Activated CD4-positive, alpha-beta T cell treated with anti-CD3 and anti-CD28 coated beads, Interleukin-2, amount 10 ng/mL, durations not matched to agents 7 days and 5 days (primary cell): ENCODE measurements at places on chromosomes 4 and X.

- DNase-seq: no peak
Measured at GRCh38 chr4:53040851-53041250, 178.7 kb downstream of the RASL11B start.

GRCh38 chrX:153434801-153435200 lies 11.1 kb downstream of the TREX2 start:
- no peak for DNase-seq

DNA sequence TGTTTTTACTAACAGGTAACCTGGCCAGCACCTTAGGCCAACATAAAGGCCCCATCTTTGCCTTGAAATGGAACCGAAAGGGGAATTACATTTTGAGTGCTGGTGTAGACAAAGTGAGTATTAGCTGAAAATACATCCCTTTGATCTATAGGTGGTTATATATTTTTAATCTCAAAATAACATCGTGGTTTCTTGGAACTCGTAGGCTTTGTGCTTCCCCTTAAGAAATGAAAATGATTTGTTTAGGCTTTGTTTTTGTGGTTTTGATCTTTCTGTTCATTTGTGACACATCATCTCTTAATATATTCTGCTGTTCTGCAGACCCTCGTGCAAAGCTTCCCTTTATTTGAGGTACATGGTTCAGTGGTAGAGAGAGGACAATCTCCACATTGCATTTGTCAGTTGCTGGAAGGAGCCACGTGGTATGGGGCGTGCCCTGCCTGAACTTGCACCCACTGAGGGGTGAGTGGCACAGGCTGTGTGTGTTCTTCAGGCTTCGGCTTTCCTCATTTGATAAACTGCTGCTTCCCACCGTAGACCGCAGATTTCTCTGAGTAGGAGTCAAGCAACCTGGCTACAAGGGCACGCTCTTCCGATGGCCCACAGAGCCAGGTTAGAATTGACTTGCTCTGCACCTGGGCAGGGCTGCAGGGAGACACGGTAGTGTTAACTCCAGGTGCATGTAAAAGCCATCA lies 72.2 kb downstream of the GPR143 start:
- DNase-seq: no peak

DNA sequence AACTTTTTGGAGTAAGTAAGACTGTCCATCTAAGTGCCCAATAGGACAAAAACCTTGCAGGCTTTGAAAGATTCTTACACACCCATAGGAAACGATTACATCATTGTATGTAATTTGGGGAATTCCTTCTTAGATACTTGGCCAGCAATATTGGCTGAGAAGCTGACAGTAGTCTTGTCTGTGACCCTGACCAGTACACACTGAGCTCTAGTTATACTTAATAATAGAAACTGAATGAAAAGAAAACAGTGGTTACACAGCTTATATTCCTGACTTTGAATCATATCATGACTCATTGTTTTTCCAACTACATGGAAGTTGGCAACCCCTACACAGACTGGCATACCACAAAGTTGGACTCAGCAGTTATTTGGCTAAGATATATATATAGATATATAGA lies 7.1 kb upstream of the TLR2 start:
- no peak for DNase-seq

GRCh38 chrX:139738581-139738980 lies 30.6 kb upstream of the MCF2 start:
- DNase-seq: peak; percentile 33

GRCh38 chrX:65706041-65706828 lies 38.8 kb downstream of the MSN start:
- DNase-seq: no peak

DNA sequence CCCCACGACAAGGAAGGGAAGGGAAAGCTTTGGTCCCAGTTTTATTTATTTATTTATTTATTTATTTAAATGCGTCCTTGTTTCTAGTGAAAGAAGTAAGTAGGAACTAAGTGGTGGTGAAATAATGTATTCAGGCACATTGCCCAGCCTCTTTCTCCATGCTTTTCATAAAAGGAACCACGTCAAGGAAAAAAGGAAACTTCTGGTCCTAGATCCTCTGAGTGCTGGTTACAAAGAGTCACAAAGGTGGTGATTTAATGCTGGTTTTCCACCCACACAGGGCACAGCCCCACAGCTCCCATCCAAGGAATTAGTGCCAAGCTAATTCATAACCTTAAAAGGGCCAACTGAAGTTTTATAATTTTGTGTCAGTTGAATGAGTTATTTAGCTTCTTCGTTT lies 206.6 kb upstream of the GYPA start:
- no peak for DNase-seq

DNA sequence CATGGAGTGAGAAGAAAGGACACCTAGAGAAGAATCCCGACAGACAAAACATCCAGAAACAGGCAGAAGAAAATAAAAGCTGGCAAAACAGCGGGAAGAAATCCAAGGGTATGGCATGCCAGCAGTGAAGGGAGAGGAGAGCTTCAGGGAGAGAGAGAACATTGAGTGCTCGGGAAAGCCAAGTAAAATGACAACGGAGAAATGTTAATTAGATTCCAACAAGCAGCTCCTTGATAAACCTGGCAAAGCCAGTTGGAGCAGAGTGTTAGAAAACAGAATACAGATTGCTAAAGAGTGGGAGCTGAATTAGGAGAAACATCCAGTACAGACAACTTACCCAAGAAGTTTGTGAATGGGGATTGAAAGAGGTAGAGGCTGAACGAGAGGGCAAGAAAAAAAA lies 40.4 kb upstream of the MAOA start:
- DNase-seq: no peak
